ENCODE measurements at places on chromosomes 2 and 18.

DNA sequence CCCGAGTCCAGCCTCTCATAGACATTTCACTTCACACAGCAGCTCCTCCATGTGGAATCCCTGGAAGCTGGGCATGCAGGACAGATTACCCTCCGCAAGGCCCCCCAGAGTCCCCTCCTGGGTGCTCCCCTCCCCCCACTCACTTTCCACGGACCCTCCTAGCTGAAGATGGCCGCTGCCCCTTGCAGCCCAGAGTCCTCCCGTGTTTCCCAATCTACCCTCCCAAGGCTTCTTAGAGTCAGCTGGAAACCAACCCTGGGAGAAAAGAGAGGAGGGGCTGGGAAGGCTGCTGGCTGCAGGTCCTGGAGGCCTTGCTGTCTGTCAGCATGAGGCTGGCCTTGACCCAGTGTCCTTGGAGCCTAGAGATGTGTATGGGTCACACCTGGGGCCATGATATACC lies 49.0 kb upstream of the HAAO start:
- no peak for DNase-seq

DNA sequence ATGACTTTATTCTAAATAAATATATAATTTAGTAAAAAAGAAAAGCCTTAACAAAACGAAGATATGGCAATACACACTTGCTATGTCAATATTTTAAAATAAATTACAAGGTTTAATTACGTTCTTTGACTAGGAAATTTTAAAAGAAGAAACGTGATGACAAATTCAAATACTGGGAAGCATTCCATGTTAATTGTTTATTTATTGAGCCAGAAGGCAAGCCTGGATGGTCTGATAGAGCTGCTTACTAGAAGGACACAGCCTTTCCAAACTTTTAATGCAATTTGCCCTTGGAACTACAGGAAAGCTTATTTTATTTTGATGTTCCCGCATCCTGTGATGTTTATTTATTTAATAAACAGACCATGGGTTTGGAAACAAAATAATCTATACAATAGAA lies 33.4 kb upstream of the DSEL start:
- DNase-seq: no peak

GRCh38 chr18:37567061-37567993 lies 1.7 kb upstream of the CELF4 start:
- no peak for DNase-seq

DNA sequence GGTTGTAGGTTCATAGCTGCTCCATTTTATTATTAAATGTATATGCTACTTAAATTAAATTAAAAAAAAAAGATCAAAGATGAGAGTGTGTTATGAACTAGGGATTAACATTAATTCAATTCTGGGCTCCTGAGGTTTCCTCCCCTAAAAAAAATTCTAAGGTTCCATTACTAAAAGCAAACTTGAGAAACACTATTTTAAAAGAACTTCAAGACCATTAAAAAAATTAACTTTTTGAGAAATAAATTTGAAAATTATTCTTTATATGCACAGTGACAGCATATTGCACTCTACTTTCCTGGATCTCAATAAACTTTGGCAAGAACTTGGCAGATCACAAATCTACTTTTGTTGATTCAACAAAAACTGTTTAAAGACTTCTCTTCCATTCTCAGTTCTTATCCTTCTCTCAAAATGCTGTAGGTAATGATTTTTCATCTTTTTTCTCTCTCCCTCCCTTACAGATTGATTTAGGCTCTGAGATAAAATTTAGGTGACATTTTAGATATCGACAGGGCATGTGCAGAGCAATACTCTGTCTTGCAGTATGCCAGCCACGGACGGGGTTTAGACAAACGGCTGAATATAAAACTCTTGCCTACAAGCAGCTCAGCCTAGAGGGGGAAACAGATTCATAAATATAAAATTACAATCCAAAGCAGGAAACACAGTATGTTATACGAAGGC lies 592 bp upstream of the MARS2 start:
- no peak for DNase-seq

GRCh38 chr2:46236876-46237859 lies 60.0 kb upstream of the EPAS1 start:
- DNase-seq: no peak

- no peak for DNase-seq
Measured at GRCh38 chr18:6254456-6254855, 160.3 kb downstream of the L3MBTL4 start.

DNA sequence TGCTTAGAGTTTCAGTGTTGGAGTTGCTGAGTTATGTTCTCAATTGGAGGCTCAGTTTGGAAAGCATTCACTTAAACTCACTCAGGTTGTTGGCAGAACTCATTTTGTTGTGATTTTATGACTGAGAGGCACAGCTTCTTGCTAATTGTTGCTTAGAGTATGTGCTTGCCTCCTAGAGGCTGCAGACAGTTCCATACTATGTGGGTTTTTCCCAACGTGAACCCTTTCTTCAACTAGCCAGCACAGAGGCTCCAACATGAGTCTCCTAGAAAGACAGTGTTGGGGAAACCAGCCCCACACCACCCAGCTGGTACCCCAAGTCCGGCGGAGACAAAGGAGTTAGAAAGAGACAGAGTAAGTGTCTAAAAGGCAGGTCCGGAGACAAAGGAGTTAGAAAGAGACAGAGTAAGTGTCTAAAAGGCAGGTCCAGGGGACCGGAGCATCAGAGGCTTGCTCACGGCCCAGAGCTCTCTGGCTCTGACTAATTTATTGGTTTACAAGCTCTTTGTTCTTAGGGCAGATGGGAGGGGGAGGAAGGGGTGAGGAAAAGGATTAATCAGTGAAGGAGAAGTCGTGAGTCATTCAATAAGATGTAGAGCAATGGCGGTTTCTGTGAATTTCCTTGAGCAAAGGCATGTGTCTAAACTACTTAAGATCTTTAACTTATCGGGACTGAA lies 999.7 kb upstream of the LRRTM1 start:
- no peak for DNase-seq

DNA sequence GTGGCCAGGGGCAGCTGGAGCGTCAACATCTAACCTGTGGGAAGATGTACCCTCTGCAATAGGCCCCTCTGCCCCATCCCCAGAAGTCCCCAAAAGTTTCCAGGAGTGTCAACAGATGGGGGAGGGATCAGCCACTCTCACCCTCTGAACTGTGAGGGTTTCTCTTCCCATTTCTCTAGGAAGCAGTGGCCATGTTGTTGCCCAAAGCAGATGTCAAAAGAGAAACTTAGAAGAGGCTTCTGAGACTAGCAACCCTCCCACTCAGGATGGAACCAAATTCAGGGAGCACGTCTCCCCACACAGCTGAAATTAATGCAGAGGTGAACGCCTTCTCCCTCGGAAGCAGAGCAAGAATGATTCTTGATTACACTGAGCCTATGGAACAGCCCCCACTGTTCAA lies 70.3 kb downstream of the ARL4C start:
- no peak for DNase-seq

DNA sequence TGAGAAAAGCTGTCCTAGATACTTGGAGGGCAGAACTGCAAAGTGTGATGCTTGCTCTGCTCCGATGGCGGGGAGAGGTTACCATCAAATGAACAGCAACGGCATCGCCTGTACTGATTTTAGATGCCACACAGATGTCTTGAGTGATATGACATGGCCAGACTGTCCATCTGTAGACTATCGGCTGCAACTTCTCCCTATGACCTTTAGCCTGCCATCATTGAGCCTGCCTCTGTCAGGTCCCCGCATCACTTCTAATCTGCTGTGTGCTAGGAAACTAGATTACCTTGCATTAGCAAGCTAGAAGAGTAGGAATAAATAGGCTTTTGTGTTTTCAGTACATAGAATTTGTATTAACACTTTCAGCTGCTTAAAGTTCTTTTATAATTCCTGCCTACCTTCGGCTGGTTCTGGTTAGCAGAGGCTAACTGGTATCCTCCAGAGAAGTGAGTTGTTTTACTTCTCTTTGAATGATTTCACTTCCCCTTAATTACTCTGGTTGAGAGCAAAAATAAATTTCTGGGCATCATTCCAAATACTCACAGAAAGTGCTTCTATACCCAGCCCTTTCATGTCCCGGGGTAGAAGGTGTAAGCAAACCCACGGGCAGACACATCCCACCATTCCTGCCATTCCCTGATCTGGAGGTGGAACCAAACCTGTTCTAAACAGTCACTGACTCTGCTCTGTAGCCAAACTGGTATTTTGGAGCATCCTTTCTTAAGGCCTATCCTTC lies 24.0 kb downstream of the GAREM2 start:
- peak; percentile 52 for DNase-seq

DNA sequence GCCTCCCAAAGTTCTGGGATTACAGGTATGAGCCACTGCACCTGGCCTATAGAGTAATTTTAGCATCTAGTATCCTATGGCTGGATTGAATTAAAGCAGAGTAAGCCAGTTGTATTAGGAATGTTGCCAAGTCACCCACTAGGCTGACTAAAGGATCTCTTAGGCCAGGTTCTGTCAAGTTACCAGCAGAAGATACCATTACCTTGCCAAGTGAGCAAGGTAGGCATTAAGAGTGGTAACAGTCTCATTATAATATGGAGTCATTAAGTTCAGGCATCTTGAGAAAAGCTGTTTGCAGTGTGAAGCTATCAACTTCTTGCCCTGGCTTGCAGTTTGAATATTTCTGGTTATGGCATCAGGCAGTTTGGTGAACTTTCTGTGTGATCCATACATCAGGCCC lies 37.0 kb upstream of the MTCL1 start:
- no peak for DNase-seq

DNA sequence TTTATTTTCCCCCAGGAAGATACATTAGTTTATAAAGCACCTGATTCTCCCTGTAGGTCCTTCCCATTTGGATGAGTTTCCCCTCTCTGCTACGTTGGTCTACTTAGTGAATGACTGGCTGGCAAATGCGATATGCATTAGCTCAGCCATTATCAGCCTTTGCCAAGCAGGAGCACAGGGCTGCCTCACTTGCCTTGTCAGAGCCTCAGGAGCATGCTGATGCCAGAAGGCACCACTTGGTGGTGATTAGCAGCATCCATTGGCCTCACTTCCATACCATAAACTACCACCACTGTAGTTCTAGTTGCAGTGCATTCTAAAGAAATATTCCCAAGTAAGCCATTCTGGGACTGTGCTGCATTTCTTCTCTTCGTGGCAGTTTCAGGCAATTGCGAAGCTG lies 442.8 kb upstream of the CHST9 start:
- no peak for DNase-seq

DNA sequence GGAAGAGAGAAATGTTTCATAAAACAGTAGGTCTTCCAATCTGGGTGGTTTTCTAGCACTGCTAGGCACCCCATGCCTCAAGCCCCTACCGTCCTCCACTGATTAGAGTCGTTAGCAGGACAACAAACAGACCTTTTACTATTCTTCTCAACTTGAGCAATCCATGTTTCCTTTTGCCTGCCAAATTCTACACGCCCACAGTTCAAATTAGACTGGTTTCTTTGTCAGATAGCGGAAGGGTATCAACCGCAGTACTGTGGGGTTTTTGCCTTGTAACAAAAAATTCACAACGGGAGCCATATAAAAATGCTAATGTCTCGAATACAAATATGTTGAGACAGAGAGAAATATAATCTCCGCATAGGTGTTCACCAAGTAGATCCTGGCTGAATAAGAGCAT lies 59.9 kb downstream of the VIT start:
- DNase-seq: no peak

GRCh38 chr2:145016711-145017110 lies 496.8 kb upstream of the ZEB2 start:
- no peak for DNase-seq

DNA sequence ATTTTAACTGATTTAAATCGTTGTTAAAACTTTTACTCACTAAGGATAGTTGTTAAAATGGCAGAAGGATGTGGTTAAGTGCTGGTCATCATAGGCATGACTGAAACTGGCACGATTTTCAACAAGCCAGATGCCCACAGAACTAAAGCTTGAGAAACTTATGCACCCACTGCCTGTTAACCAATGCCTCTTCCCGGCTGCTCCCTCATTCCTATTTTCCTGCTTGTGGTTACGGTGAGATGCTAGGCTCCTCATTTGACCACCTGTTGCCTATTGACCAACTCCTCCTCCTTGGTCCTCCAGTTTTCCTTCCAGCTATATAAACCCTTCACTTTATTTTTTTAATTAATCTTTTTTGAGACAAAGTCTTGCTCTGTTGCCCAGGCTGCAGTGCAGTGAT lies 238.7 kb downstream of the TFCP2L1 start:
- no peak for DNase-seq

DNA sequence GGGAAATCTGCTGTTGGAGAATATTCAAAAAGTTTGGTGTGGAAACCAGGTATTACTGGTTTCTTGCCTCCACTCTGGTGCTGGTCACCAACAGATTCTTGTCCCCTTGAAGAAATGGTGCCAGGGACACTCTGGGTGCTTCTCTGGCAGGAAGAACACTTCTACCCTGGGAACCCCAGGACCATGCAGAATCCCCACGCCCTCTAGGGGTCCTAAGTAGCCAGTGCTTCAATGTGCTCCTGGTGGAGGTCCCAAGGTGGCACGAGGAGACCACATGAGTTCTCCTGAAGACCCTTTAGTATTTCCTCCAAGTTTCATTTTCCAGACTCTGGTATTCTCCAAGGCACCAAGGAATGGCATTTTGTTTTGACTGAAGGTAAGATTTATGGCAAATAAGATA lies 380.6 kb downstream of the TSN start:
- peak; percentile 78 for DNase-seq

DNA sequence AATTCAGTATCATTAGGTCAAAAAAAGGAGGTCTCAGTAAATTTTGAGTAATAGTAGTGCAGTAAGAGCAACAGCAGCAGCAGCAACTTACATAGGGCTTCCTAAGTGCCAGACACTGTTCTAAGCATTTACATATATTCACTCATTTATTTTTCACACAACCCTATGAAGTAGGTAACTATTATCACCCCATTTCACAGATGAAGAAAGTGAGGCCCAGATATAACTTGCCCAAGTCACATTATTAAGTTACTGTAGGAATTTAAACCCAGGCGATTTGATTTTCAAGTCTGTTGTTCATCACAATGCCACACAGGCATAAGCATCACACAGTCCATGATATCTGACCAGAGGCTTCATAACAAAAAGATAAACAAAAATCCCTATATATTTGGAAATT lies 90.2 kb upstream of the DTNB start:
- DNase-seq: no peak

- no peak for DNase-seq
Measured at GRCh38 chr2:397926-398325, 110.0 kb upstream of the ALKAL2 start.

DNA sequence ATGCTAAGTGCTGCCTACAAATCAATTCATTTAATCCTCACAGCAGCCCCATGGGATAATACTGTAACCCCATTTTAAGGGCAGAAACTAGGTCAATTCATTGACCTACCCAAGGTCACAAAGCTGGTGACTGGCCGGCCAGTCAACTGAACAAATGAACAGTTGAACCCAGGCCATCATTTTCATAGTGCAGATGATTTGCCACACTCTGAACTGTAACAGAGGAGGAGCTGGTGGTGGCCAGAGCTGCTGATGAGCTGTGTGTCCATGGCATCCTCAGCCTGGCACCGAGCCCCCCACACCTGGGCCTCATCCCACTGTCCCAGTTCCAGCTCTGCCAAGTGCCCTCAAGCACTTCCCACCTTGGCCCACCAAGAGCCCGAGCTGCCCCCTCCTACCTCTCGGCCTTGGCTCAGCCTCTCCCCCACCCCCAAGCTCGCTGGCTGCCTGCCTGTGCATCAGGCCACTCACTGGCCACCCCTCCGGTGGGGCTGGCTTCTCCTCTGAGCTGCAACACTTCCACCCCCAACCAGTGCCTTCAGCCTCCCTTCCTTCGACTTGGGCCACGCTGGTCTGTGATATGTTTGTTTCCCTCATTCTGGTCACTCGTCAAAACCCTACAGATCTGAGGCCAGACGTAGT lies 58.4 kb downstream of the ATOH8 start:
- DNase-seq: no peak

All from hematopoietic multipotent progenitor cell treated with erythropoietin and hydrocortisone succinate and interleukin-3 and kit ligand, for 4 days (in vitro differentiated cells).